ENCODE measurements at places on chromosomes 6 and 20.

GRCh38 chr6:136108361-136108945 lies 141.7 kb downstream of the MTFR2 start:
- DNase-seq: no peak

DNA sequence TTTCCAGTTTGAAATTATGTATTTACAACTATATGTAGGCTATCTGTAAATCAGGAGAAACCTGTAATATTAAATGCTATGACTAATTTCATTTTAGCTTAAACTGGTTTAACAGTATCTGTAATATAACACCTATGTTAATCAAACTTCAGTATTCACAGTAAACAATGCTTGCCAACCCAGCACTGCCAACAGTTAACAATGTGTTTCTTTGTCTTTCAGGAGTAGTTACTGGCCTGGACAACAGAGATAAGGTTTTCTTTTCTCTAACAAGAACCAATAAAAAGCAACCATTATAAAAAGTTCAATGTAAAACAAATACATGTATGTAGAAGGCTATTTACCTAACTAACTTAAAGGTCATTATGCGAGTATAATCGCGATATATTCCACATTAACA lies 158.8 kb downstream of the CDK19 start:
- DNase-seq: no peak

- DNase-seq: no peak
Observed at GRCh38 chr6:133877116-133877515, 11.8 kb upstream of the TCF21 start.

DNA sequence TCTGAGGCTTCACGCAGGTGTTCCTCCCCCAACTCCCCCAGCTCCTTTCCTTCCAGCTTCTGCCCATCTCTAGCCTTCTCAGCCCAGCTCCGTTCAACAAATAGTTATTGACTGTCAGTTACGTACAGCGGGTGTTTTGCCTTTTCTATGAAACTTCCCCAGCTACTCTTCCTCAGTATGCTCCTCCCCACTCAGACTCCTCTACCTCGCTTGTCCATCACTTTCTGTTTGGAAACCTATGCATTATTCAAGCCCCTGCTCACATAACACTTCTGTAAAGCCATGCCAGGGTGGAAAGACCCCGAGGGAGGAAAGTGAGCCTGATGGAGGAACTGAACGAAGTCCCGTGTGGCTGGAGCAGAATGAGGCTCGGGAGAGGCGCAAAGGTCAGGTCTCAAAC lies 44.2 kb upstream of the NR2E1 start:
- DNase-seq: no peak

DNA sequence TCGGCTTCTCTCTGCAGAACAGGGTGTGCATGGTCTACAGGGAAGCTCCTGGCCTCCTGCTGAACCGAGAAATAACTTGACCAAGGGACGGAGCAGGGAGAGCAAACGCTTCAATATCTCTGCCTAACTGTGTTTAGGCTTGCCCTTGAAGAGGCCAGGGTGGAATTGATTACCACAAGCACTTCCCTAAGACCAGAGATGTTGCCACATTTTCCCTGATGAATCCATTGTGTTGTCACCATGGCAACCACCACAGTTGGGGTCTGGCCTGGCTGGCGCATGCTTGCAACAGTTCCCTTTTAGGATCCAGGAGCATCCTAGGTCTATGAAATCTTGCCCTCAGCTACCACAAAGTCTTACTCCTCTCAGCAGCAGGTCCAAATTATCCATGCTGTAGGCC lies 213.5 kb upstream of the SULF2 start:
- DNase-seq: no peak

GRCh38 chr6:40882323-40882997 lies 156.6 kb downstream of the UNC5CL start:
- peak; percentile 93 for DNase-seq

GRCh38 chr20:37473249-37474000 lies 47.6 kb upstream of the NNAT start:
- DNase-seq: no peak

DNA sequence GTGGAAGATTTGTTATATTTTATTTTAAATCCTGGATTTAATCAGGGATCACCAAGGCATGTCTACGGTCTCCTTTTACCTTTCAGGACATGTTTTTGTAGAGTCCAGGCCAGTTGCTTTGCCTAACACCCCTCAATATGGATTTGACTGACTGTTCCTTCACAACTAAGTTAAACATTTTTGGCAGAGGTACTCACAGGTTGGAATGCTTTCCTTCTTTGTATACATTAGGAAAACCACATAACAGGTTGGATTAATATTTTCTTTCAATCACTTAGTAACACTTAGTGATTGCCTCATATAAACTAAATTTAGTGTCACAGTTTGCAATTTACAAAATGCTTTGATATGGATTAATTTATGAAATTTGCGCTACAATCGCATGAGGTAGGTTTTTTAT lies 64.5 kb downstream of the IPCEF1 start:
- DNase-seq: no peak

- DNase-seq: no peak
Observed at GRCh38 chr6:136158387-136158821, 91.7 kb downstream of the MTFR2 start.

- no peak for DNase-seq
Observed at GRCh38 chr6:150491811-150492172, 107.9 kb upstream of the PLEKHG1 start.

- DNase-seq: no peak
Observed at GRCh38 chr6:158064725-158065251, 83.1 kb downstream of the SYNJ2 start.

GRCh38 chr20:44494266-44494665 lies 18.6 kb downstream of the TTPAL start:
- no peak for DNase-seq

- no peak for DNase-seq
Observed at GRCh38 chr6:120122401-120122800, 772.8 kb upstream of the MAN1A1 start.

DNA sequence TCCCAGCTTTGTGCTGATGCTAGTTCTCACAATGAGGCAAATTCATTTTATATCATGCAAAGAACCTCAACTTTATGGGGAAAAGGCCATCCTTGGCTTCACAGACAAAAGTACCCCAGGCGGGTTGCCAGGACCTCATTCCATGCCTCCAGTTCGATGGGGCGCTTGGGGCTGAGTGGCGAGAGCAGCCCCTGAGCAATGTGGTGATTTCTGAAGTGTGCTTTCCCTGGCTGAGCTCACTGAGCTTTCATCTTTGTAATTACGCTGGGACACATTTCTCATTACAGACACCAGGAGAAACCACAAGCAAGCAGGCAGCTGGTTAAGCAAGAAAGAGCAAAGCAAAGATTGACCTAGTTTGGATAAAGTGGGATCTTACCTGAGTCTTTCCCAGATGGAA lies 301.5 kb upstream of the CDH4 start:
- no peak for DNase-seq

DNA sequence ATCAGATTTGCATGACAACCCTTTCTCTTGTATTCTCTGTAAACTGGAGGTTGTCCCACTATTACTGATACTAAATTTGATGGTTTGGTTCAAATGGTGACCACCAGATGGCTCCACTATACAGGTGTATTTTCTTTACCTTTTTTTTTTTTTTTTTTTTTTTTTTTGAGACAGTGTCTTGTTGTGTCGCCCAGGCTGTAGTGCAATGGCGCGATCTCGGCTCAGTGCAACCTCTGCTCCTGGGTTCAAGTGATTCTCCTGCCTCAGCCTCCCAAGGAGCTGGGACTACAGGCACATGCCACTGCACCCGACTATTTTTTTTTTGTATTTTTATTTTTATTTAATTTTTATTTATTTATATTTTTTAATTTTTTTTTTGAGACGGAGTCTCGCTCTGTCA lies 6.6 kb upstream of the WTAP start:
- peak; percentile 64 for DNase-seq

GRCh38 chr6:79657238-79657637 lies 26.1 kb downstream of the SH3BGRL2 start:
- no peak for DNase-seq

GRCh38 chr20:25129908-25130307 lies 48.0 kb upstream of the VSX1 start:
- DNase-seq: no peak

- no peak for DNase-seq
Observed at GRCh38 chr6:35417979-35418661, 34.0 kb upstream of the FANCE start.

- no peak for DNase-seq
Observed at GRCh38 chr6:125722886-125723285, 26.5 kb upstream of the HEY2 start.

DNA sequence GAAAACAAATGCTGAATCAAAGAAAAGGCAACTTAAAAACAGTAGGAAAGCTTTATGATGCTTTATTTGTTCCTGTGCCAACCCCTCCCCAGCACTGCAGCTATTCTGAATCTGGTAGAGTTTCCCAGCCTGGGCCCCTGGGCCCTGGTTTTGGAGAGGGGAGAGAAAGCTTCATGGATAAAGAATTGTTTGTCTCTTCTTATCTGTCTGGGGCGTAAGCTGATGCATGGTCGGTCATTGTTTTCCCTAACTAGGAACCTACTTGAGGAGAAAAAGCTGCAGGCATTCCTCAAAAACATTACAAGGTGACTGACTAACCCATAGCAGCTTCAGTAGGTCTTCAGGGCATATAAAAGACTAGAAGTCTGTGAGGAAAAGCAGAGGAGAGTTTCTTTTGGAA lies 758.1 kb upstream of the EPHA7 start:
- no peak for DNase-seq

Data from NCI-H82 (cell line).